ENCODE measurements at places on chromosomes 1 and 21. TPM values are rescaled to one million over a fixed set of nuclear protein-coding genes. Genes with fewer than 3 reads are reported as not detected.

- DNase-seq = no peak
These were observed 89.5 kb upstream of the ARHGEF16 start for GRCh38 chr1:3364983-3365382.

DNA sequence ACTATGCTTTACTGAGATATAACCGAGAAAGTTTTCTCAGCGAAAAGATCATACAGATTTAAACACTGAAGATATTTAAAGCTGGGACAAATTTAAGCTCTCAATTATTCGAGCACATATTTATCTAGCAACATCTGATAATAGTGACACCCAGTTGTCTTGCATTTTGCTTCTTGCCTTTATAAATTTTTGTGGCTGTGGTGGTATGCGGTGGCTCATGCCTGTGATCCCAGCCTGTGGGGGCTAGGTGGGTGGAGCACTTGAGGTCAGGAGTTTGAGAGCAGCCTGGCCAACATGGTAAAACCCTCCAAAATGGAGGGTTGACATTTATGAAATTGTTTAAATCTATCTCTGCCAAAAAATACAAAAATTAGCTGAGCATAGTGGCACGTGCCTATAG is 312.2 kb downstream of the SPATA17 start:
- no peak for DNase-seq

GRCh38 chr1:17671741-17672140 is 83.4 kb upstream of the ACTL8 start:
- DNase-seq = no peak

DNA sequence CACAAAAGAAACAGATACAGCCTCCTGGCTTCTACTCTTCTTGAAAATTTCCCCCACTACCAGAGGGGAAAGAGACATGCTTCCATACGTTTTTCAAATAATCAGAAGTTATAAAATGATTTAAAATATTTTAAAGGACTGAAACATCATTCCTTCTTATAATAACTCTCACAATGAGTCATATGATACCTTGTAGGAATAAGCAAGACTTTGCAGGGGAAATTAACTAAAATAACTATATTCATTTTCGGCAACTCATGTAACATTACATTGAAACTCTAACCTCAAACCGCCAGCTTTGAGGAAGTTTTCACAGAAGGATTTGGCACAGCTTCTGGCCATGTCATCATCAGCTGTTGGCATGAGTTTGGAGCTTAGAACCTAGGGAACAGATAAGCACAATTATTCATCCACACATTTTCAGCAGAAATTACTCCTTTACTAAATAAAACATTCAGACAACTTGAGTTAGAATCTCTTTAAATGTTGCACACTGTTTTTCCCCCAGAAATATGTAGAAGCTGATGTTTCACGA is 85.9 kb downstream of the USP24 start:
- peak; percentile 44 for DNase-seq

The LCE6A gene
- total RNA-seq = not detected

The CYP4X1 gene
- not detected for total RNA-seq

DNA sequence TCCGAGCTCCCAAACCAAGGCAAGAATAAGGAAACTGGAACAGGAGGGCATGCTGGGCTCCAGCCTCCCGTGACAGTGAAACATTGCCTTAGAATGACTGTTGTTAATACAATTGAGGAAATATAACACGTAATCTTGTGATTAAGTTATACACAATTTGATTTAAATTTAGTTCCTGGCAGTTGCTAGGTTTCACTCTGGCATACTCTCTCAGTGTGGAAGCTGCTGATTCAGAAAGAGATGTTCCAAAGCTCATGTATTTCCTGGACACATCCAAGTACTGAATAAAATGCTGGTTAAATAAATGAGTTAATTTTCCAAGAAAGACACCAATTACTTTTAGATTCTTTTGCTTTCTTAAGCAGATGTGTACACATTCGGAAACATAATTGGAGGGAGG is 176.1 kb downstream of the GRIK1 start:
- DNase-seq = no peak

The ATP1A4 gene
- total RNA-seq = not detected
